Neural crest cell (in vitro differentiated cells): ENCODE measurements at places on chromosomes 2 and 18. TPM values are rescaled to one million over a fixed set of nuclear protein-coding genes. Genes with fewer than 3 reads are reported as not detected.

The CCDC85A gene
- total RNA-seq, result 0.16 and 0.19 TPM in 2 replicates

The GCG gene
- 0.27 TPM in 1 of 2 replicates, not detected in the other for total RNA-seq

The MYO7B gene
- total RNA-seq, result 0.28 TPM in 1 of 2 replicates, not detected in the other

The AGXT gene
- not detected in 2 replicates for total RNA-seq

DNA sequence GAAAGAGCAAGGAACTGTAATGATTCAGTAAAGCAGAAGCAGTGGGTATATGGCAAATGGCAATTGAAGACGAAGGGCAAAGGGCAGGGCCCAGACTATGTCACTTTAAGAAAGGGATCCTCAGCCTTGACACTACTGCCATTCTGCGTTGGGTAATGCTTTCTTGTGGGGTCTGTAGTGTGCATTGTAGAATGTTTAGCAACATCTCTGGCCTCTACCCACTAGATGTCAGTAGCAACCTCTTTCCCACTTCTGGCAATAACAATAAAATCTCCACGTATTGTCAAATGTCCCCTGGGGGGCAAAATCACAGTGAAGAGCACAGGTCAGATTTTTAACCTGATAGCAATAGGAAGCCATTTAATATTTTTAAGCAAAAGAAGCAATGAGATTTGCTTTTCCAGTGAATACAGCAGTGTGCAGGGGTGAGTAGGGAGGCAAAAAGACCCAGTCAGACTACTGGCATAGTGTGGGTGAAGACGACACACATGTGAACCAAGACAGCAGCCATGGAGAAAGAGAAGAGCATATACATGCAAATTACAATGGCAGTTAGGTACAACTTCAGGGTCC, 209.5 kb downstream of the DYM start:
- DNase-seq, result no peak

DNA sequence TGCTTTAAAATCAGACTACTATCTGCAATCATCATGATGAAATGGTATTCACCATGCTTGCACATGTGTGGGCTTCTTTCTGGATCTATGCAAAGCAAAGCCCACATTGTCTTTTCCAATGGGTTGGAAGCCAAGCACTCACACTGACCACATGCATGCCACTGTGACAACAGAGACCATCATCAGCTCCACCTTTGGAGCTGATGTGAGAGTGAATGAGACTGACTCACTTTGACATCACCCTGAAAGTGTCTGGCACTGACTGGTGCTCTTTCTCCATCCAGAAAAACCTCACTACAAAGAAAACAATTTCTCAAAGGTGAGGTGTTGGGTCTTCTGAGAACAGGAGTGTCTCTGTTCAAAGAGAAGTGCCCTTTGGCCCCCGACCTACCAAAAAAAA, 4.7 kb downstream of the MYO5B start:
- DNase-seq, result no peak

DNA sequence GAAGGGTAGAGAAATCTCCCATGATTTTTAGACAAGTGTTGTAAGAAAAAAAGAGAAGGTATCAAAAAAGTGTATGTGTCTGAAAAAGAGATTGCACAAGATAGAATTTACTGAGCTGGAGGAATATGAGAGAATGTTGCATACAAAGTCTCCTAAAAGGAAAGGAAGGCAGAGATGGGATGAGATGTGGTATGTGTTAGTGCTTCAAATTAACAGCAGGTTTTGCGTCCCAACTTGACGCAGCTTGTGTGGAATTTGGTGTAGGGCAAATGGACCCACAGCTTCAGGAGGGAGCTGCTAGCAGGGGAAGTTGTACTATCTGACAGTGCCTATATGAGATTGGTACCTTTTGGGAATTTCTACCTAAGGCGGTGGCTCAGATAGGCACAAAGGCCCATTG, 9.0 kb upstream of the RASGRP3 start:
- DNase-seq, result no peak
